NCI-H1694 treated with DMSO at 0.1 percent for 48 hours (cell line): ENCODE measurements at places on chromosomes 2 and 18.

- DNase-seq = no peak
Measured at GRCh38 chr2:134582547-134582899, 136.3 kb downstream of the TMEM163 start.

DNA sequence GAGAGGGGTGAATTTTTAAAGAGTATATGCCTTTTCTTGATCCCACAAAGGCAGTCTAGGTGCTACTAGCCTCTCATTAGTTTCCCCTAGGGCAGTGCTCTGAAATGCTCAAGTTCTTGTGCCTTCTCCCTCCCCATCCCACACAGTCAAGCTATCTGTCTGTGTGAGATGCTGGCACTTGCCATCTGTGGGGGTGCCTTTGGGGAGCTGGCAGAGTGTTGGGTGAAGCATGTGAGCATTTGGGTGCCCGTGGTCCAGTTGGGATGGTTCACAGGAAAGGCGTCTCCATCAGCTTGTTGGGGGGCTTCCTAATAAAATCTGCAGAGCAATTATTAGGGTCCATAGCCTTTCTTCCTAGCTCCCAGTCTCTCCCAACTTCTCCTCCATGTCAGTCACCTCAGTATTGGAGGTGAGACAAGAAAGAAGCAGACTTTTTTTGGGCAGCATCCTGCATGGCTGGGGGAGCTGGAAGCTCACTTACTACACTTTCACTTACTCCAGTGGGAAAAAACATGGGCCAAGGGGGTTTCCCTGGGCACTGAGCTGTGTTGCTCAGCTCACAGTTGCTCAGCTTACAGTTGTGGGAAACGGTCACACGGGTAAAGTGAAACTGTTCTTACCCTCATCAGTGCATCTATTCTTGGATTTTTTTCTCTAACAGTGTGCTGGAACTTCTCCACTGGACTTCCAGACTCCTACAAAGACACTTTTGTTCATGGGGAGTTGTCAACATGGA lies 29.3 kb downstream of the COLEC11 start:
- no peak for DNase-seq

- no peak for DNase-seq
Measured at GRCh38 chr2:128237911-128238697, 80.6 kb downstream of the HS6ST1 start.

- DNase-seq = no peak
Measured at GRCh38 chr2:96768083-96768561, 7.4 kb downstream of the CNNM4 start.

DNA sequence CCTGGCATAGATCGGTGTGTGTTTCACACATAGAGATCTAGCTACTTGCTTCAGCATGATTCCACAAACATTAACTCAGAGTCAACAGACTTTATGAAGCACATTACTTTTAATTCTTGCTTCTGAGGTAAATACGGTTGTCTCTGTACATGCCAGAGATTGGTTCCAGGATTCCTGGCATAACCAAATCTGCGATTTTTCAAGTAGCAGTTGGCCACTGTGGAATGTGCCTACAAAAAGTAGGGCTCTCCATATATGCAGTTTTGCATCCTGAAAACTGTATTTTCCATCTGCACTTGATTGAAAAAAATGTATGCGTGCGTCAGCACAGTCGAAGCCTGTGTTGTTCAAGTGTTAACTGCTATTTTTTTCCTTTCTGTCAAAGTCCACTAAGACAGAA lies 85.0 kb downstream of the ZAP70 start:
- no peak for DNase-seq

DNA sequence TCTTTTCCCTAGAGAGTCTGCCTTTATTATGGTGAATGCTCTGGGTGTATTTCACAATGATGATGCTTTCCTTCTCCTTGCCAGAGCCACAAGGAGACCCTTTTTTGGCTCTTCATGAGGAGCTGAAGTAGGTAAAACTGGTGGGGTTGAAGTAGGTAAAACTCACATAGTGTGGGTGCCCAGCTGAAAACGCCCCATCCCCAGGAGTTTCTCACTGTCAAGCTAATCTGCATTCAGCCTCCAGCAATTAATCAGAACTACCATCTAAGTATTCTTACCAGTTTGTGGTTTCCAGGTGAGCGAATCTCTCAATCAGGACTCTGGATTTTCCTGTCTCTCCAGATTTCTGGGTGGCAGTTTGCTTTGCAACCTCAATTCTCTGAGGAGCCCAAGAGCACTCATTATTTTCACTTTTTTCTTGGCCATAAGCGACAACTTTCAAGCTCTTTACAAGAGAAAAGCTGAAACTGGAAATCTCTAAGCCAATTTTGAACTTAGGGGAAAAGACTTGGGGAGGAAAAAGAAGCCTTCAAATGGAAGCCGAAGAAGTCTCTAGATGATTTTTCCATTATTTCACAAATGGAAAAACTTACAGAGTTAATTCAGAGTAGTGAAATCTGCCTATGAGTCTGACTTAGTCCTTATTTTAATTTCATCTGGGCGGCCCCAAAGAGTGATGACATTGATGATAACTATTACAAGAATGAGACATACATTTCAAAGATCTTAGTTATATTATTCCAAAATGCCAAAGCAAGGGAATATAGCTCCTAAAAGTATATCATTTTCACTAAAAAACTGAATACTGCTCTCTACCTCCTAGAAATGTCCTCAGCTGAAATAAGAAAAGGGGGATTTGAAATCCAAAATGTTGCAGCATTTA lies 121.4 kb upstream of the MAP3K20 start:
- DNase-seq = no peak

DNA sequence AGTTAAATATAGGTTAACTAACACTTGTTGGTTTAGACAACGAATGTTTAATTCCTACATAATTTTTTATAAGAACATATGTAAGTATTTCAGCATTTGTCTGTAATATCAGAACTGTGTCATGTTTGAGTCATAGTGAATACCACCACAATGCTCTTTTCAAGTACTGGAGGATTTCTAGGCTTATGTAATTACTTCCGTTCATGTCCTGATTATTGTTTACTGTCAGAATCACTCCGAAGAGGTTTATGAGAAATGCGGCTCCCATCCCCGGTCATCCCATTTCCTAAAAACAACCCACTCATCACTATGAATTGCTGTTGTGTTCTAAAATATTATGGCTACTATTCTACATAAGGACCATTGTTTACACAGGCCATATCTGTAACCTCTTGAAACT lies 45.1 kb downstream of the CDH19 start:
- DNase-seq = no peak

DNA sequence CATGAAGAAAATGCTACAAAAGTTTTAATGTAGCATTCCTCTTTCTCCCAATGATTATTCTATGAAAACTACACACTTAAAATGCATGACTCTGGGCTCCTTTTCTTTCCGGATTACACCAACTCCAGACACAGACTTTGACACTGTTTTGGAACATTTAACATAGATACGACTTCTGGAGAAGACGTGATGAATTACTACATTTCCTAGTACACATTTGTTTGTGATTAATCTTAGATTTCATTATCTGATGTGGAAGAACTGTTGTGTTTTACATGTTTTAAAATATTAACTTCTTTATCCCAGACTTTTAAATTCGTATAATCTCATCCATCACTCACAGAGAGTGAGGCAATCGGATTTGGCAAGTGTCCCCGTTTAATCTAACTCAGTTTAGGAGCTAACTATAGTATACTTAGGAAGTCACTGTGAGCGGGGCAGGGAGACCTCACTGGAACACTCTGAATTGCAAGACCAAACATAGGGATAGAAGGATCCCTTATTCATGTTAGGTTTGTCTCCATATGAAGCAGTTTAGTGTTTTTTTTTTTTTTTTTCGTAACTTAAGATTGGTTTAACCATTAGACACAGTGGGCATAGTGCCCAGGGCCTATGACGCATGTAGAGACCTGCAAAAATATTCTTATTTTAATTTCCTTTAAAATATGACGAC lies 66.7 kb downstream of the PDE1A start:
- no peak for DNase-seq

GRCh38 chr18:41922176-41922575 lies 32.9 kb upstream of the PIK3C3 start:
- no peak for DNase-seq

GRCh38 chr2:79855264-79856006 lies 342.6 kb downstream of the CTNNA2 start:
- no peak for DNase-seq

- no peak for DNase-seq
Measured at GRCh38 chr2:197878792-197879191, 74.4 kb downstream of the PLCL1 start.

DNA sequence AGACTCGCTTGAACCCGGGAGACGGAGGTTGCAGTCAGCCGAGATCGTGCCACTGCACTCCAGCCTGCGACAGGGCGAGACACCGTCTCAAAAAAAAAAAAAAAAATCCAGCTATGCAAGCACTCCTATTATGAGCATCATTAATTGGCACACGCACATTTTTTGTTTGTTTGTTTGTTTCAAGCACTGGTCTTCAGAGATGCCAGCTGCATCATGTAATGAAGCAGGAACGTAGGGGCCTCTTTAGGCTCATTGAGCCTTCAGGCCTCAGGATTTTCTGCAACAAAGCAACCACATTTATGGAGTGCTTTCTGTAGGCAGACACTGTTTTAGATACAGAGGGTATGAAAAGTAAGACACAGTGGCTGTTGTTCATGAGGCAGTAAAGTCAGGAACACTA lies 585.8 kb downstream of the CNTNAP5 start:
- no peak for DNase-seq

DNA sequence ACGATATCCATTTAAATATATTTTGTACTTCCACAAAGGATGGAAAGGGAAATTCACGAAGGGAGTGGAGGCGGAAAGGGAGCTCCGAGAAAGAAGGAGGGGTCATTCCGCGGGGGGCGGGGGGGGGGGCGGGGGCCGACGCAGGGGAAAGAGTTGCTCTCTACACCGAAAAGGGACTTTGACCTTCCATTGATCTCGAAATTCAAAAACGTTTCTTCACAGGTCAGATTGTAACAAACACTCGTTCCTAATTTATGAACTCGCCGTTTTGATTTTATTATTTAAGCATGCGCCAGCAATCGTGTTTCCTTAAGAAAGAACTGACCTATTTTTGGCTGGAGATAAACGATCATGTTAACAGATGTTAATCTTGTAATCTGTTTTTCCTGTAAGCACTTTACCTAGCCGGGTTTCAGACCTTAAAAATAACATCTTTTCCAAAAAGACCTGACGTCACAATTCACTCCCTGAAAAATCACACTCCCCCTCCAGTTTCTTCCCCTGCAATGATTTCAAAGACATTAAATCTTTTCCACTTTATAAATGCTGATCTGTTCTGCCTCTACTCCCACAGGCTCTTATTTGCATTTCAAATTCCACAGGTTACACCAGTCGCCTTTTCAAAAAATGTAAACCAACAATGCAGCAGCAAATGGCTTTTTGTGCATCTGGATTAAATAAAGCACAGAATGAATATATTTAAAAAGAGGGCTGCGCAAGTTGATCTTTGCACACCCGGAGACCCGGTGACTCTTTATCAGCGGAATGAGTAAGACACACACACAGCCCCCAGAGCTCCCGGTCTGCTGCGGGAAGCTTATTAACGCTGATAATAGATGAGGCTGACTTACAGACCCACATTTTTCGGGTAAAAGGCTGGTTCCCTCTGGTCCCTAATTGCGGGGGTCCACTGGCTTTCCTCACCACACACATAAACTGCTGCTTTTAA lies 1.6 kb downstream of the ZNF516 start:
- DNase-seq = no peak

DNA sequence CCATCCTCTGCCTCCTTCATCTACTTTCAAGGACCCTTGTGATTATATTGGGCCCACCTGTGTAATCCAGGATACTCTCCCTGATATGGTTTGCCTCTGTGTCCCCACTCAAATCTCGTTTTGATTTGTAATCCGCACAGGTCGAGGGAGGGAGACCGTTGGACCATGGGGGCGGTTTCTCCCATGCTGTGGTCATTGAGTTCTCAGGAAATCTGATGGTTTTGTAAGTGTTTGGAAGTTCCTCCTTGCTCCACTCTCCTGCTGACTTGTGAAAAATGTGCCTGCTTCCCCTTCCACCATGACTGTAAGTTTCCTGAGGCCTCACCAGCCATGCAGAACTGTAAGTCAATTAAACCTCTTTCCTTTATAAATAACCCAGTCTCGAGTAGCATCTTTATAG lies 42.0 kb upstream of the EML6 start:
- DNase-seq = no peak

DNA sequence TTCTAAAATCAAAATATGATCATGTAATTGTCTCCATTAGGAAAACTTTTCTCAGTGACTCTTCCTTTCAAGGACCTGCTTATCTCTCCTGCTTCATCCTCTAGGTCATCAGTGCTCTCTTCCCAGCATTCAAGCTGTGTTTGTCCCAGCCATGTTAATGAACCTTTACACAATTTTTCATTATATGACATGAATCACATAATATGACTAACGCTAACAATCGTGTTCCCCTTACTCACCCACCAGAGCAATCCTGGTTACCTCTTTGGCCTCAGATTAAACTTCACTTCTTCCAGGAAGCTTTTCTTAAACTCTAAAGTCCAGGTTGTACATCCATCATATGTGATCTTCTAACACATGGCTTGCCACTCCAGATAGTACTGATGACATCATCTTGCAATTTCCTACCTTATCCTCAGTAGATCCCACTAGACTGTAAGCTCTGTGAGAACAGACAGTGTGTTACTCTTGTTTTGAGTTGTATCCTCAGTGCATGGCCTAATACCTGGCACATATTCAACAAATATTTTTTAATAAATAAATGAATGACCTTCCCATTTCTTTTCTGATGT lies 882.9 kb upstream of the ZEB2 start:
- no peak for DNase-seq

- no peak for DNase-seq
Measured at GRCh38 chr2:206713746-206714145, 4.5 kb downstream of the DYTN start.

DNA sequence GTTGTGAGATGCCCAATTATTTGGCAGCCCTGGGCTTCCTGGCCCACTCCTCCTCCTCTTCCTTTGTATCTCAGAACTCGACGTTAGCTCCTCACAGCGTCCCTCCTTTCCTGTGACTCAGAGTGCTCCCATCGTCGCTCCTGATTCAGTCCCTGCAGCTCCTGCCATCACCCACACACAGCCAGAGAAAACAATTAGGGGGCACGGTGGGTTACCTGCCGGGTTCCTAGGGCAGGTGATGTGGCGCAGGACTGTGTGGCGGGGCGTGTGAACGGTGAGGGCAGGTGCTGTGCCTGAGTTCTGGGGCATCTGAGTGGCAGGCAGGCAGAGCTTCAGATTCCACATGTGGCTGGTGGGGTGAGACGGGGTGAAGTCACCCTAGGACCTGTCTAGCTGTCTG lies 42.6 kb downstream of the GLI2 start:
- DNase-seq = no peak

GRCh38 chr2:71720283-71720560 lies 266.9 kb downstream of the DYSF start:
- no peak for DNase-seq

- DNase-seq = no peak
Measured at GRCh38 chr2:205757271-205757670, 75.0 kb downstream of the NRP2 start.
